ENCODE measurements at places on chromosomes 1 and 21.
A peak's percentile ranks its signal among the peaks of the same experiment; 100 is the strongest.

- no peak for DNase-seq
These were observed at the start of gene ARHGEF16 for GRCh38 chr1:3453891-3454810. TSS of gene ARHGEF16 (plus strand) at chr1:3454665. CDS start at chr1:3463085, 8,420 bp downstream.

- no peak for DNase-seq
These were observed 25.8 kb downstream of the HYI start for GRCh38 chr1:43427941-43428340.

DNA sequence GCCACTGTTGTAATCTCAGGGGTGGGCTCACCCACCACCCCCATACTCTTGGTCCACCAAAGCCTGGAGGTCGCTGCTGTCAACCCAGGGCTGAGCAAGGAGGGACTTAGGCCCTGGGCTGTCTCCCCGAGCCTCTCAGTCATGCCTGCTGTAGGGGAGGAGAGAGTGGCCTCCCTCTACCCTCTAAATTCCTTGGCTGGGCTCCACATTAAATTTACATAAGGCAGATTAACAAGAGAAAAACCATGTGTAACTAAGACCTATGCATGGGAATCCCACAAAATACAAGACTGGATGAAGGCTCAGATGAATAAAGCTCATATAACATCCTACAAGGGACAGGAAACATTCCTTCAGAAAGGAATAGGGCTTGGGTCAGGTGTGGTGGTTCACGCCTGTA, 1.8 kb upstream of the PIK3CD start:
- DNase-seq = no peak

DNA sequence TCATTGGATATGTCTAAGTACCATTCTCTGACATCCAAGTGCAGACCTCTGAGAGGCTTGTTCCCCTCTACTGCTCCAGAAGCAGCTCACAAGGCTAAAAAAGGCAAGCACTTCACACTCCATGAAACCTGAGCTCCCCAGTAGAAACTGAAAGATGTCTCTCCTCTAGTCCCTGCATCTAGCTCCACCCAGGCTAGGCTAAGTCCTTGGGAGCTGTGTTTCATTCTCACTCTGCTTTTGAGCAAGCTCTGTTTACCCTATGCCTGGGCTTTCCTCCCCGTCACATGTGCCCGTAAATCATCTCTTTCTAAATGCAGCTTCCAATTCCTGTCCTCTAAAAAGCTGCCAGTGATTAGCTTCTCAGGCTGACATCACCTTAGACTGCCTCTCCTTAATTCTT, 39.0 kb downstream of the LRRC71 start:
- DNase-seq = no peak

DNA sequence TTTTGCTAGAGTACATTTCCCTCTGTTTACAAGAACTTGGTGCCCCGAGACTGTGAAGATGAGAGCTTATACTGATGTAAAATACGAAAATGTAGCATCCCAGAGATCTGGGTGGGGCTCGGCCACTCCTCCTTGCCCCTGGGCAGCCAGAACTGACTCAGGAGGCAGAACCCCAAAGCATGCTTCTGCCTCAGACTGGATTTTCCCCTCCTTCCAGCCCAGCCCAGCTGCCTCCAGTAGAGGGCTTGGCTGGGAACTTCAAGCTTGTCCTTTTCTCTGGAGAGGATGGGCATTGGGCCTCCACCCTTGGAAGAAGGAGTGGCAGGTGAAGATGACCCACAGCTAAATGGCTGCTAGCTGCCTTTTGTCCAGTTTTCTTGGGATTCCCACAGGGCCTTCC, 24.3 kb upstream of the BTG2 start:
- no peak for DNase-seq

DNA sequence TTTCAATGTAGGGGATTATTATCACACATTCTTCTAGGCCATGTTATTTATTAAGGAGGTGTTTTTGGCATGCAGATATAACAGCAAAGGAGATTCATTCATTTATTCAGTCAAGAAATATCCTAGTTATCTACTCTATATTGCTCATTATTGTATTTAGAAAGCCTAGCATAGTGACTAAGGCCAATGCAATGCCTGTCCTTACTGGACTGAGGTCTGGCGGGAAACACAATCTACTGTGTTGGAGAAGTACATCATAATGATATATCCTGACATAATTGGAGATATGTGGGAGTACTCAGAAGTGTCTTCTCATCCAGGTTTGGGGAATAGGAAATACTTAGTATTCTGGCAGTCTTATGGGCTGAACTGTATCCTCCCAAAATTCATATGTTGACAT, 421.5 kb upstream of the USP24 start:
- no peak for DNase-seq

DNA sequence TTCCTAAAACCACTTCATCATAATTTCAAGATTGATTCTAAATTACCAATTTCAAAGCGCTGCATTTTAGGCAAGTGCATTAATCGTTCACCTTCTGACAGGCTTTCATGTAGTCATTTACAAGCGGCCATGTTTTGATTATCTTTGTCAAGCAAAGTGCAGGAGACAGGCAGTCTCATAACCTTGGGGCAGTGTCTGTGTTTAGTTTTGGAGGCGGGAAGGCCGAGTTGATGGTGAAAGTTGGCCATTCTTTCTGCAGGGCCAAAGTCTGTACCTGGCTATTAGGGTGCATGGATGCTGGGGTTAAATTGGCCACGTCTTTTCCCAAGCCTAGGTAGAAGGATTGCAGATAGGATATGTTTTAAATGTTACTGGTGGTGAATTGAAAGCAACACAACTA, 2.9 kb downstream of the AGPAT3 start:
- DNase-seq = no peak

DNA sequence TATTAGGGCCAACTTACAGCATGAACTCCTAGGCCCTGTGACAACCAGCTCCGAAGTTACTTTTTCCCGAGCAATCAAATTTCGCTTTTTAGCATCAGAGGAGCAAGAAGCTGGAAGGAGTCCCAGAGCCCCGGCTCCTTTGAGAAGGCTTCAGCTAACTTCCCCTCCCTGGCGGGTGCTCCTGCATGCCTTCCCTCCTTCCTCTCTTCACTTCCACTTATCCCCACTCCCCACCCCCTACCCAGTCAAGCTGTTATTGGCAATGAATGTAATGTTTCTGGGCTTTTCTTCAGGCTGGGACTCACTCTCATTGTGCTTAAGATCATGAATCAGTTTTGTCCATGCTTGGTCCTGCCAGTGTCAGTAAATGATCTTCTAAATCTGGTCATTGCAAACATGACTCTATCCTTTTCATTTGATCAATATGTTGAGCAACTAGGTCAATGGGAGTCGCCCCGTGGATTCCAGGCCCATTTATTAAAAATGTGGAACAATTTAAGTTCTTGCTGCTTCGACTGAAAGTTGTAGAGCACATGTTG, 94.5 kb upstream of the TSPAN2 start:
- DNase-seq = no peak

DNA sequence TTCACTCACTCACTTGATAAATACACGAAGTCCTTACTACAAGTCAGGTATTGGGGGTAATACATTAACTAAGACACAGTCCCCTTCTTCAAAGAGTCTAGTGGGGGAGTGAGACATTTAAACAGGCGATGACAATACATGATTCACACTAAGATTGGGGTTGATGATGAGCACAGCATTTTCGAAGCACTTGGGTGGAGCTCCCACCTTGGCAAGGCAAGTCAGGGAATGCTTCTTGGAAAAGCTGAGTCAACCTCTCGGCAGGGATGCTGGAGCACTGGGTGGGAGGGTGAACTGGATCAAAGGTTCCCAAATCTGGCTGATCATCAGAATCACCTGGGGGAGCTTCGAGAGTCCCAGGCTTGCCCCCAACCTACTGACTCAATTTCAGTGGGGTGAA, 57.9 kb upstream of the ENAH start:
- no peak for DNase-seq

- peak; percentile 19 for DNase-seq
These were observed 1.1 kb downstream of the AGTRAP start for GRCh38 chr1:11736746-11737639.

DNA sequence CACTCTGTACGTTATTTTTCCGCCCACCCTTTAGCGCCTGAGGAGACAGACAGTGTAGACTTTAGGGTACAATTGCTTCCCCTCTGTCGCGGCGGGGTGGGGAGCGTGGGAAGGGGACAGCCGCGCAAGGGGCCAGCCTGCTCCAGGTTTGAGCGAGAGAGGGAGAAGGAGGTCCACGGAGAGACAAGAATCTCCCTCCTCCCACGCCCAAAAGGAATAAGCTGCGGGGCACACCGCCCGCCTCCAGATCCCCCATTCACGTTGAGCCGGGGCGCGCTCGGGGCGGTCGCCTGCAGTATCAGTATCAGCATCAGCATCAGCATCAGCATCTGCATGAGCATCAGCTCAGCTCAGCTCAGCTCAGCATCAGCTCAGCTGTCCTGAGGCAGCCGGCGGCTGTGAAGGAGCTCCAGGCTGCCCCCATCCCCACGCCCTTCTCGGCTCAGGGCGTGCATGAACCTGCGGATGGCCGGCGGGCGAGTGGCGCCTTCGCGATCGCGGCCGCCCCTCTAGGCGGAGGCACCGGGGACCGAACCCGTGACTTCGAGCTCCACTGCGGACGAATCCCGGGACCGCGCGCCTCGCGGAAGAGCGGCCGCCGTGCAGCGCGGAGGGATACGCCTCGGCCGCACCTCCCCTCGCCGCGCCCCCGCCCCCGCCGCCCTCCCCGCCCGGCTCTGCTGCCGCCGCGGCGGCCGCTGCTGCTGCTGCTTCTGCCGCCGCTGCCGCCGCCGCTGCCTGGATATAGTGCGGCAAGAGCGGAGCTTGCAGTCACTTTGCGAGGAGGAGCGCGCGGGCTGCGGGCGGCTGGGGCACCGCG, at the start of gene NCAM2:
Gene NCAM2, plus strand, starts transcription at position 774 of the 820 bp plus-strand sequence.
- peak; percentile 33 for DNase-seq

- DNase-seq = no peak
These were observed 3.0 kb upstream of the TSPAN1 start for GRCh38 chr1:46171871-46172270.

DNA sequence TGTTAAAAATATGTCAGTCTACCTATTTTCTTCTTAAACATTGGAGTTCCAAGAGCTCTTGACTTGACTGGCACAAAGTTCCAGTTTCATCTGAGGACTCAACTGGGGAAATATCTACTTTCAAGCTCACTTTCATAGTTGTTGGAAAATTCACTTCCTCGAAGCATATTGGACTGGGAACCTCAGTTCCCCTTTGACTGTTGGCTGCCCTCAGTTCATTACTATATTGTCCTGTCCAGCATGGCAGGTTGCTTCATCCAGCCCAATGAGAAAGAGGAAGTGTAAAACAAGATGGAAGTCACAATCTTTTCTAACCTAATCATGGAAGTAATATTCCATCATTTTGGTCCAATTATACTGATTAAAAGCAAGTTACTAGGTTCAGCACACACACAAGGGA, 54.3 kb downstream of the ZNF697 start:
- DNase-seq = no peak

All from stimulated activated CD4-positive, alpha-beta T cell treated with anti-CD3 and anti-CD28 coated beads, Interleukin-1b, Interleukin-23, amount 100 ng/mL, for 1 hour (primary cell).